ENCODE measurements at places on chromosomes 11 and 22.
A peak's percentile ranks its signal among the peaks of the same experiment; 100 is the strongest.

DNA sequence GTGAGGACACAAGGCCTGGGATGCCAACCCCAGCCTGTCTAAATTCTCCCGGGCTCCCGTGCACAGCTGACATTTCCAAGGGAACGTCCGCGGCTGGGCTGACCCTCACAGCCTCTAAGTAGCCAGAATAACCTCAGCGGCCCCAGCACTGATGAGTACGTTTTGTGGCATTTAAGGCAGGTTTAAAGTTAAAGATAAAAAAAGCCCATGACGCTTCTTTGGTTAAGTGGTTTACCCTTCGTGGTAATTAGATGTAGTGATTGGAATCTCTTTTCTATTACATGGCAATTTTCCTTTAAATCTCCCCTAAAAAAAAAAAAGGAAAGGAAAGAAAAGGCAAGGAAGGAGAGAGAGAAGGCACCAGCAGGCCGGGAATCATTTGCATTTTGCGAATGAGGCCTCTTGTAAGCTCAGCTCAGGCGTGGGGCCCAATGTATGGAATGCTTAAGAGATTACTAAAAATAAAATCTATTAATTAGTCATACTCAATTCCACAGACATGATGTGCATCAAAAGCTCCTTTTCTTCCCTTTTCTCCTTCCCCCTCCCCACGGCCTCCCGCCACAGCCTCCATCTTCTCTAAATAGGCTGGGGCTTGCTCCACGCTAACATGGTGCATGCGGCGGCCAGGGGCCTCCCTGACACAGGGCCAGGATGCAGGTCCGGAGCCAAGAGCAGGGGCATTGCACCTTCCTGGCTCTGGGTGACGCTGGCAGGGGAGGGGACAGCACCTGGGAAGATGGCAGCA lies 44.1 kb downstream of the MACROD1 start:
- no peak for DNase-seq

DNA sequence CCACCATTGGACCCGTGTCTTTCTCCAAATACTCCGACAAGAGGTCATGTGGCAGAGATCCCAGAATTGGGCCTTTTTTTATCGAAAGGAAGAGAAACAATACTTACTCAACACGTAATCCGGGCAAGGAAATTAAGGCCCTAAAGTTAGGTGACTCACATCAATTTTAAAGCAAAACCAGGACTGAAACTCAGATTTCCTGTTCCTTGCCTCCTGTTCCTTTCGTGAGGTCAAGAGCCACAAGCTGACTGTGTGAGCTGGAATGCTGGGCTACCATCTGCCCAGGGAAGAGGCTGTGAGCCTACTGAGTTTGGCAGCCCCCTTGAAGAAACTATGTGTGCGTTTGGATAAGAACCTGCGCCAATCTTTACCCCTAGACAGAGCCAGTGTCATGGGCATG lies 27.1 kb upstream of the MRGPRX2 start:
- no peak for DNase-seq

DNA sequence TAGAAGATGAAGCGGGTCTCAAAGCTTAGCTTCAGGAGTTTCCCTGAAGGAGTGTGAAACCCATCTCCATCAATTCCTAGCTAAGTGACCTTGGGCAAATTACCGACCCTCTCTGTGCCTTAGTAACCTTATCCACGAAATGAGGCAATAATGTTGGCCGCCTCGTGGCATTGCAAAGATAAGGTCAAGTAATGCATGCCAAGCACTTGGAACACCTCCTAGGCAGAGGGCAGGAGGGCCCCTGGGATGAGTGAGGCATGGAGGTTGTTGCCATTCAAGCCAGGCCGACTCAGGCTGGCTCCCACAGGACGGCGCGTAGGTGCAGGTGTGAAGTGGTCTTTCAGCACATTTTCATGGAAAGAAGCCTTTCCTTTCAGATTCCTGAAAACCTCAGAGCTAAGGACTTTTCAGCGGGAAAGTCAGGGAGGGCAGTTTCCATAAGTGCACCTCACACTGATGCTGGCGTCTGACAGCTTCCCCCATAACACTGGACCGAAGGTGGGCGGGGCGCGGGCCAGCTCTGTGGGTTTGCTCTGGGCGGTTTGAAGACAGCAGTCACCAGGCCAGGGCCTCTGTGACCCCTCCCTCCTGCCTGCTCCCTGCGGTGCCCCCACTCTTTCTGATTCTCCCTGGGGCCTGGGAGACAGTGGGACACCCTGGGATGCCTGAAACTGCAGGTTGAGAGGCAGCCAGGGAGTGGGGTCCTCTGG lies 25.2 kb downstream of the RPS6KA4 start:
- DNase-seq, result no peak

GRCh38 chr22:37627545-37627944 lies 11.9 kb upstream of the SH3BP1 start:
- DNase-seq, result peak; percentile 71

DNA sequence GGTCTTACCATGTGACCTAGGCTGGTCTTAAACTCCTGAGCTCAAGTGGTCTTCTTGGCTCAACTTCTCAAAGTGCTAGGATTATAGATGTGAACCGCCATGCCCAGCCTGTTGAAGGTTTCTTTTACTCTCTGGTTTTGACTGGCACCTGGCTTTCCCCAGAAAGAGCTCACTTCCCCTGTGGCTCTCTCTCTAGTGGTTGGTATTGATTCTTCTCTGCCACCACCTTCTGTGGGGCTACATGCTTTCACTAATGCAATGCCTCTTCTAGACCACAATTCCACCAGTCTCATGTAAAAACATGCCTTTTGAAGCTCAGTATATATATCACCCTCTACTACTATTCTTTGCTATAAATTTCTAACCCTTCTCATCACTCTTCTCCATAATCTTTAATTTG lies 67.2 kb downstream of the CCDC83 start:
- DNase-seq, result peak; percentile 19

DNA sequence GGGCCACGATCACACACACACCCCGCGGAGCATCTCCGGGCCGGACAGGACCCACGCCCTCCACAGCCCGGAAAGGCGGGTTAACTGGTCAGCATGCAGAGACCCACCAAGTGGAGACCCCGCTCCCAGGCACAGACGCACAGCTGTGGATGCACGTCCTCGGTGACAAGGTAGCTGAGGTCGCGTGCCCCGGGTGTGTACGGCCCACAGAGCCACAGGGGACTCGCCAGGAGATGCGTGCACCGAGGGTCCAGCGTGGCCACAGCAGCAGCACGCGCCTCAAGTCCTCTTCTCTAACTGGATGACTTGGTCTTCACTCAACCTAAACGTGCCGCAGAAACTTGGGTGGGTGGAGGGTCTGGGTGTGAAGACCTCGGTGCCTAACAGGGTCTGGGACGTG lies 5.5 kb downstream of the H19 start:
- no peak for DNase-seq

GRCh38 chr11:69874178-69874983 lies 55.2 kb upstream of the FGF3 start:
- no peak for DNase-seq

DNA sequence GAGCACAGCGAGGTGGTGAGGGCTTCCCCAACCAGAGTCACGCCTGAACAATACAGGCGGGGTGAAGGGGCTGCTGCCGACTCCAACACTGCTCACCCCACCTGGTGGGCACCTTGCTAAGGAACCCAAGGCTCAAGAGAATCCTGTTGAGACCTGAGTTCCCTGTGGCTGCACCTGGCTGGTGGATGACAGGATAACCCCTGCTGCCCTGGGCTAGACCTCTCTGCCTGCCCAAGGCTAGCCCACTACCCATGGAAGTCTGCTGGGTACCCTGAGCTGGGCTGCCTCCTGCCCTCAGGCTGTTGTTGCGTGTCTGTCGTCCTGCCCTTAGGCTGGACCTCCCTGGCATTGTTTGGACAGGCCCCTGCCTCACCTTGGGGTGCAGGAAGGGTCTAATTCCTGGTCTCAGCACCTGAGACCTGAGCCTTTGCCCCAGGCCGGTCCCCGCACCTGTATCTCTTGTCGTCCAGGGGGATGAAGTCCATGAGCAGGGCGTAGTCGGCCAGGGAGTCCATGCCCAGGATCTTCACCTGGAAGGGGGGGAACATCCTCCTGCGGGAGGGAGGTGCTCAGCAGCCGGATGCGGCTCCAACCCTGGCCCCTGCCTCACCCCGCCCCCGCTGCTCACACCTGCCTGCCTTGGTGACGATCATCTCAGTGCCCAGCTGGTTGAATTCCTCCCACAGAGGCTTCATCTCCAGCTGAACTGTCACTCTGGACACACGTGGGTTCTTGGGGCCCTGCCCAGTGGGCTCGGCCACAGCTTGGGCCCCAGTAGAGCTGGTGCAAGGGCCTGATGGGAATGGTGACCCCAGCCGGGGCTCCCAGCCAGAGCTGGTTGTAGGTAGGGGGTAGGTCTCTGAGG lies 4.9 kb upstream of the NUDT8 start:
- no peak for DNase-seq

DNA sequence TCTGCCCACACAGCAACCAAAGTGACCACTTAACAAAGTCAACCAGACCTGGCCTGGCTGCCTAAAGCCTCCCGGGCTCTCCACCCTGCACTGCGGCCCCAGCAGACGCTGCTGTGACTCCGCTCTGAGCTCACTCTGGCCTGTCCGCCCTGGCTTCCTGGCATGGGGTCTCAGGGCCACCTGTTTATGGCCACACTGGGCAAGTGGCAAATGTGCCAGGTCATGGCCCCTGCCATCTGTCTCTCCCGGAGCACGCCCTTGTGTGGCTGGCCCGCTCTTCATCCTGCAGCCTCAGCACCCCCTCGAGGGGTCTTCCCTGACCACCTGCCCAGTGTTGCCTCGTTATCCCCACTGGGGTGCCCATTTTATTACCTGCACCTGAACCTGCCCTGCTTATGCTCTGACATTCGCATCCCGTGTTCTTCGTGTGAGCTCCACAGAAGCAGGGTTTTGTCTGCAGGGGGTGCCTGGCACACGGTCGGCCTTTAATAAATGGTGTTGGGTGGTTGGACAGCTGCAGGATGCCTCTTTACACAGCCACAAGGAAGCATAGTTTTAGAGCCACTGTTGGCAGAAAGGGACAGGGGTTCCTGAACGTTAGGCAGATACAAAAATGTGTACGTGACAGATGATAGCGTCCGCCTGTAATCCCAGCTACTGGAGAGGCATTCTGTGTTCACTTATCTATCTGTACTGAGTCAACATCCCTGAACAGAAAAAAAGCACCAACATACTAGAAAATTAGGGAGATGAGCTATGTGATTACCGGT lies 785.6 kb downstream of the TBC1D22A start:
- DNase-seq, result no peak

- peak; percentile 63 for DNase-seq
These were observed at the start of gene TCN2 for GRCh38 chr22:30606455-30607299. TCN2 (plus strand) TSS chr22:30607174; CDS start chr22:30607332, 158 bp downstream.

DNA sequence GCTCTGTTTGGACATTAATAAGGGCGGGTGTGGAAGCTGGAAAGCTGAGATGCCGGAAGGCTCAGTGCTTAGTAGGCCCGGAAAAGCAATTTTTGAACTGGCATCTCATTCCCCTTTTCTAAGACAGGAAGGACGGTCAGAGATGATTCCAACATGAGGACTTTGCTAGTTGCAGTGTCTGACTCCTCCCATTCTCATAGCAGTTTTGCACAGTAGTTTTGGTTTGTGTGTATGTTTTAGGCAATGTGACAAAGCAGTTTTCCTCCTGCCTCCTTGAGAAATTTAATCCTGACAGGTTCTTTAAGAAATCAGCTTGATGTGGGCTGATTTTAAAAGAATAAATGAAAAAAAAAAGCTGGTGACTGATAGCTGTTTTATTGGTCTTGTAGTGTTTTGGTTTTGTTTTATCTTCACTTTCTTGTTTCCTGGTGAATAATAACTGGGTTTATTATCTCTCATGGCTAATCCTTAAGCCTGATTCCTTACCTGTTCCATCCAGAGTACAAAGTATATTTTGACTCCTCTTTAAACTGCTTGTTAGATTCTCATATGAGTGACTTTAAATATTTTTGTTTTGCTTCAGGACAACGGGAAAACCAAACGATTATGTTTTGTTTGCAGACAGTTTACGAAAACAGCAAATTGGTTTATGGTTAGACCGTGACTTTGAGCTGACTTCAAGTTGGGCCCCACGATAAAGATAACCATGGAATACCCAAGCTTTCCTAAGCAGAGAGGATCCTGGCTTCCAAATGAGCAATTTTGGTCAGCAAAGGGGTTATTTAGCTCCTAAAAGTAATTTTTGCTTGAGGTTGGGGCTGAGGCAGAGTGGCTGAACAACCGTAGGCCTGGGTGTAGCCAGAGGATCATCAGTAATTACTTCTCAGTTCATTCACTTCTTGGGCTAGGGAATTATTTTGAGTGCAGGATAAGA lies 3.4 kb downstream of the PTPRJ start:
- DNase-seq, result no peak

- no peak for DNase-seq
These were observed 902 bp downstream of the MUS81 start for GRCh38 chr11:65861165-65861505.

DNA sequence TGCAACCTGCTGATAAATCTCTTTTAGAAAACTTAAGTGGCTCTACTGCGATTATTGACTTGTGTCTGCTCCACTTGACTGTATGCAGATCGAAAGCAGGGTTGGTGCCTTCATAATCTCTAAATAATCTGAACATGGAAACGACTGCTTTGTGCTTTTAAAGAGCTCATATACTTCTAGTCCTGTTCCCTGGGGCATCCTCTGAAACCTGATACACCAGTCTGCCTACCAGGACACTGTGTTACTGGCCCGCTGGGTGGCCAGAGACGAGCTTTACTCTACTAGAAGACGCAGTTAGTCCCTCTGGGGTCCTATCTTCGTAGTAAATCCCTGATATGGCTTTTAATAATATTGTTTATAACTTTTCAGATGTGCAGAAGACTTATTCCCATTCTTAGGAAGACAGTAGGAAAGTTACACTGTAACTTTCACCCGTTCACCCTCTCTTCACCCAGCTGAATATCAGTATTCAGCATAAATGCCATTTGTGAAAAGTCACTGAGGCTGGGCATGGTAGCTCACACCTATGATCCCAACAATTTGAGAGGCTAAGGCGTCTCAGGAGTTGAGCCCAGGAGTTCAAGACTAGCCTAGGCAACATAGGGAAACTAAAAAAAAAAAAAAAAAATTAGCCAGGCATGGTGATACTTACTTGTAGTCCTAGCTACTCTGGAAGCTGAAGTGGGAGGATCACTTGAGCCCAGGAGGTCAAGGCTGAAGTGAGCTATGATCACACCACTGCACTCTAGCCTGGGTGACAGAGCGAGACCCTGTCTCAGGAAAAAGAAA lies 9.0 kb upstream of the HTR3B start:
- no peak for DNase-seq

DNA sequence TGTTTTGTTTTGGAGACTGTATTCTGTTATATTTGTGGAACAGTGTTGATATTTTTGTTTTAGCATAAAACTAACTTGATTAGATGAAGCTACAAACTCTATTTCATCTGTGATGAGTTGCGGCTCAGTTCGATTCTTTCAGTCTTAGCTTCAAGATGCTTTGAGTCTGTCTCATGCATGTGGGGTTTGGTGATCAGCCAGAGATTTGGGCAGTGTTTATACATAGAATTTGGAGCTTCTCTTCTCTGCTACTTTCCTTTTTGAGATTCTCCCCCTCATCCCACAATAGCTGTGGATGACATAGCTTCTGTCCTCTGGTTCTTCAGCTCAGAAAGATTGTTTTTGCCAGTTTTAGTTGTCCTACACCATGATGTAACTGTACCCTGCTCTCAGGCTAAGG lies 90.4 kb downstream of the ARHGAP20 start:
- DNase-seq, result no peak

DNA sequence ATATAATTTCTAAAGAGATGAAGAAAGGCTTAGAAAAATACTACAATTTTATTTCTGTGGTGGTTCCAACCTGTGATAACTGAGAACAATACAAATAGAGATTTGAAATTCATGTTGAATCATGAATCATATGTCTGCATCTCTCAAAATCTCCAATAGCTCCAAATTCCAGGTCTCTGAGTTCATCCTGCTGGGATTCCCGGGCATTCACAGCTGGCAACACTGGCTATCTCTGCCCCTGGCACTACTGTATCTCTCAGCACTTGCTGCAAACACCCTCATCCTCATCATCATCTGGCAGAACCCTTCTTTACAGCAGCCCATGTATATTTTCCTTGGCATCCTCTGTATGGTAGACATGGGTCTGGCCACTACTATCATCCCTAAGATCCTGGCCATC lies at the start of gene OR56B1:
Gene OR56B1, plus strand, starts transcription at position 53 of the 400 bp plus-strand sequence. Its CDS starts 69 bp downstream, at position 122.
- DNase-seq, result no peak

Measured in activated T-cell treated with anti-CD3 and anti-CD28 coated beads, Interleukin-2, amount 50 U/mL, for 48 hours (primary cell).